EL (cell line): ENCODE measurements at places on chromosomes 4 and X.

- no peak for DNase-seq
Observed at GRCh38 chrX:155086961-155087735, 15.8 kb downstream of the BRCC3 start.

- no peak for DNase-seq
Observed at GRCh38 chr4:185205697-185206342, 2.0 kb upstream of the CFAP97 start.

DNA sequence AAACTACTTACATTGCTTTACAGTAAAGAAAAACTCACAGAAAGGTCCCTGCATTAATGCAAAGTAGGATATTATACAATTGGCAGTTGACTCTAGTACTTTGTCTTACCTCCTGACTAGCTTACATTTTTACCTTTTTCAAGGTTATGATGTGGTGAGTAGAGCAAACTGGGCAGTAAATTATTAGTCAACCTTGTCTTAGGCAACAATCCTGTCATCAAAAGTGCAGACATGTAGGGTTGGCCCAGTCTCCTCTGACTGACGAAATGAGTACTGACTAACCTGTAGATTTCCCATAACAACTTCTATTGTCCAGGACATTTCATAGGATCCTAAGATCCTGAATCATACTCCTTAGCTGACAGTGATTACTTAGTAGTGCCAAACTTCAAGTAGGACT, 142.0 kb upstream of the NUDT6 start:
- DNase-seq: no peak

GRCh38 chrX:142503967-142504643, 299.0 kb upstream of the MAGEC2 start:
- peak; percentile 21 for DNase-seq

- peak; percentile 72 for DNase-seq
Observed at GRCh38 chr4:173243321-173243720, 74.7 kb downstream of the GALNT7 start.

- DNase-seq: peak; percentile 88
Observed at GRCh38 chr4:139454111-139455045, at the start of gene RAB33B. Gene RAB33B, plus strand, starts transcription at chr4:139454121. Its CDS starts 75 bp downstream, at chr4:139454196.

- DNase-seq: no peak
Observed at GRCh38 chr4:148091896-148092295, 350.3 kb downstream of the NR3C2 start.

DNA sequence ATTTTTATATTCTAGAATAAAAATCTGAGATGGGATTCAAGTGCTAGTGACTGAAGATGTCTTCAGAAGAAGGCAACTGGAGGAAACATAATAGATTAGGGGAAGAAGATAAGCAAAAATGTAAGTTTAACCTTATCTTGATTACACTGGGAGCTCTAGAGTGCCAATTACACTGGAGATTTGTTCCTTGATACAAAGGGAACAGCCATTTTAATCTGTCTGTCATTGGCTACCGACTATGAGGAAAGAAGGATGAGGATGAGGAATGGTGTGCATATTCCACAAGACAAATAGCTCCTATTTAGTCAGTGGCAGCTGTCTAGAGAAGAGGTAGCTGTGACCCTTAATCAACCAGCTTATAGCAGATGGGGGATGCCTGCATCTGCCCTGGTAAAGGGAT, 1034.5 kb upstream of the IGFBP7 start:
- DNase-seq: no peak

GRCh38 chr4:103375278-103375677, 177.1 kb upstream of the CENPE start:
- DNase-seq: peak; percentile 85

DNA sequence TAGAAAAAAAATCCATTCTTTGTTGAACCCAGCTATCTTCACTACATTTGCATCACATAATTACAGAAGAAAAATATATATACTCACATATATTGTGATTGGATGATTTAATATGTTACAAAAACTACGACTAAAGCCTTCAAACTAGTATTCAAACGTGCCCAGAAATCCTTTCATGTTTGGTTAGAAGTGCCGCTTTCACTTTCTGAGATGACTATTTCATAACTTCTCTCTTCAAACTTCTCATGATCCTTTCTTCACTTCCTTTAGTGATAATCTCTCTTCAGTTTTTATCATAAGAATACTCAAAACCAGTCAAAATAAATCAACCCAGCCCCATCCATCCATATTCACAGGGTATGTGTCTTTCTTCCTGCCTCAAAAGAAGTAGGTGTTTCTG, 50.8 kb upstream of the NAF1 start:
- DNase-seq: no peak

DNA sequence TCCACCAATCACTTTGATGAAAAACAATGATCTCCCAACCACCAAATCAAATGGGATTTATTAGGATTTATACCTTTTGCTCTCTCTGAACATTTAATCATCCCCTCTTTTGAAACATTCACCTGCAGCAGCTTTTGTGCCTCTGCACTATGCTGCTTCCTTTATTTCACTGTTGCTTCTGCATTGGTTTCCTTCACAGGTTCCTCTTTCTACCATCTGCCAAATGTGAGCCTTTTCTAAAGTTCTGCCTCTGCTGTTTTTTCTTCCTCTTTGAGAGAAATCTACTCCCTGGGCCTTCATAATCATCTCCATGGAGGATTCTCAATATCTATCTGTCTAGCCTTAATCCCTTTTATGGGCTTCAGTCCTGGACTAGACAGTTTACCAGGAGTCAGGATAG, 24.7 kb downstream of the CUL4B start:
- no peak for DNase-seq

- no peak for DNase-seq
Observed at GRCh38 chr4:85243857-85244256, 231.1 kb upstream of the ARHGAP24 start.

DNA sequence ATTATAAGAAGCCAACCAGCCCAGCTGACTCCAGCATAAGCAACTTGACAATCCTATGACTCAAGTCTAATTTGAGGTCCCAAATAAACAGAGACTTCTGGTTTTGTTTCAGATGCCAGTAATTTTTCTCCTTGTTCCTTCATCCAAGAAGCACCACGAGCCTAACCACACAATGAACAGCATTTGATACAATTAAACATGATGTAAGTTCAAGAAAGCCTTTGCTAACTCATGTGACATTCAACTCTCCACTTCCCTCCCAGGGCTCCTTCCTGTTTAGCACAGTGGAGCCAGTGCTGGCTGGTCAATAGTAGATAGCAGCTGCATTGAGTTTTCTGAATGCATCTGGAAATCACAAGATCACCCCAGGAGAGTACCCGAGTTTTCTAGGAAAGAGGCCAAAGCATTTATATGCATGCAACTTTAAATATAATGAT, 206.3 kb downstream of the ARHGAP24 start:
- peak; percentile 74 for DNase-seq

- peak; percentile 63 for DNase-seq
Observed at GRCh38 chr4:10164877-10165283, 48.3 kb upstream of the WDR1 start.
